ENCODE measurements at places on chromosomes 1 and 21. TPM values are rescaled to one million over a fixed set of nuclear protein-coding genes. Genes with fewer than 3 reads are reported as not detected.

Gene CAPZA1
- 169 TPM for polyA plus RNA-seq

Gene LDLRAD1
- not detected for polyA plus RNA-seq

Gene VAV3
- 2.2 TPM for polyA plus RNA-seq

Gene ATP1A4
- polyA plus RNA-seq, result not detected

Gene PDE9A
- polyA plus RNA-seq, result 5.1 TPM

Data from naive thymus-derived CD8-positive, alpha-beta T cell (primary cell).